ENCODE measurements at places on chromosomes 13 and 19. TPM values are rescaled to one million over a fixed set of nuclear protein-coding genes. Genes with fewer than 3 reads are reported as not detected.

Gene MAU2
- total RNA-seq: 15.5 TPM

Gene KPNA3
- total RNA-seq: 26.2 TPM

Gene SERPINE3
- total RNA-seq: not detected

Gene GFY
- not detected for total RNA-seq

Gene CGB2
- 0.34 TPM for total RNA-seq

Gene ODAD3
- 0.17 TPM for total RNA-seq

Gene POSTN
- 7.1 TPM for total RNA-seq

Gene CNN1
- total RNA-seq: 9.2 TPM

Gene LAIR2
- not detected for total RNA-seq

Gene ERICH4
- not detected for total RNA-seq

Gene MCEMP1
- not detected for total RNA-seq

Gene MRPL4
- 127 TPM for total RNA-seq

Gene SNRPA
- 204 TPM for total RNA-seq

Gene ABCC4
- 19.0 TPM for total RNA-seq

Gene DACT3
- total RNA-seq: 0.89 TPM

Gene PRTN3
- not detected for total RNA-seq

Gene PLEKHG2
- 11.7 TPM for total RNA-seq

Gene GRK1
- not detected for total RNA-seq

Gene CEACAM7
- not detected for total RNA-seq
